ENCODE measurements at places on chromosomes 5 and 9.

DNA sequence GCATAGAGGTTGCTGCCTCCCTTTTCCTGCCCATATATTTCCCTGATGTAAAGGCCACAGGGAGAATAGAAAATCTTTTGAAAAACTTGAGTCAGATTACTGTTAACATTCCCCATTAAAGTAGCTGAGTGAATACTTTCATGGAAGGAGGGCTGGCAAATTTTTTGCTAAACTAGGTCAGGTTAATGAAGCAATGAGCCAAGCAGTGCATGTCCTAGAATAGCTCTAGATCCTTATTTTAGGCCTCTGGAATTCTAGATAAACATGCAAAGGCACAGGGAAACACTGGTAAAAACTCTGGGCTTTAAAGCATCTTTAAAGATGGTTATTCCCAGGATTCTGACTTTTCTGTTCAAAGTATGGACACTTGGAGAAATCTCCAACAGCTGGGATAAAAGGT is 27.9 kb downstream of the TTC1 start:
- no peak for DNase-seq

DNA sequence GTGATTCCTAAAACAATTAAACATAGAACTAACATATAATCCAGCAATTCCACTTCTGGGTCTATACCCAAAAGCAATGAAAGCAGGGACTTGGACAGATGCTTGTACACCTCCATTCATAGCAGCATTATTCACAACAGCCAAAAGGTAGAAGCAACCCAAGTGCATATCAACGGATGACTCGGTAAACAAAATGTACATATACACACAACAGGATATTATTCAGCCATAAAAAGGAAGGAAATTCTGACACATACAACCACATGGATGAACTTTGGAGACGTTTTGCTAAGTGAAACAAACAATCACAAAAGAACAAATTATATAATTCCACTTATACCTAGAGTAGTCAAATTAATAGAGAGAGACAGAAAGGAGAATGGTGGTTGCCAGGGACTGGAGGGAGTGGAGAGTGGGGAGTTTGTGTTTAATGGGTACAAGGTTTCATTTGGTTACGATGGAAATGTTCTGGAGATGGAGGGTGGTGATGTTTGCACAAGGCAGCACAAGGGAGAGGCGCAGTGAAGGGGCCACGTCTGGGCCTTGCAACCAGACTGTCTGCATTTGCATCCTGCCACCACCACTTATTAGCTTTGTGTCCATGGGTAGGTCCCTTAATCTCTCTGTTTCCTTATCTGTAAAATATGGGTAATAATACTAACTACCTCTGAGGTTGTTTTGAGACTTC is 36.3 kb upstream of the RLN1 start:
- DNase-seq: peak; percentile 6

DNA sequence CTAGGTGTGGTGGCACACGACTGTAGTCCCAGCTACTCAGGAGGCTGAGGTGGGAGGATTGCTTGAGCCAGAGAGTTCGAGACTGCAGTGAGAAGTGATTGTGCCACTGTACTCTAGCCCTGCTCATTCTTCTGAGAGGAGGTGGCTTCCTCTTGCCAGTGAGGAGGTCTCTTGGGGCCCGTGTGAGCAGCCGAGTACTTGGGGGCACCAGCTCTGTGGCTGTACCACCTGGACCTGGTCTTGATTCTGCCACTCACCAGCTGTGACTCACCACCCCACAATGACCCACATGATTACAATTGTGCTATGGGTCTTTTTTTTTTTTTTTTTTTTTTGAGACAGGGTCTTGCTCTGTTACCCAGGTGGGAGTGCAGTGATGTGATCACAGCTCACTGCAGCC is 18.0 kb upstream of the CRB2 start:
- no peak for DNase-seq

DNA sequence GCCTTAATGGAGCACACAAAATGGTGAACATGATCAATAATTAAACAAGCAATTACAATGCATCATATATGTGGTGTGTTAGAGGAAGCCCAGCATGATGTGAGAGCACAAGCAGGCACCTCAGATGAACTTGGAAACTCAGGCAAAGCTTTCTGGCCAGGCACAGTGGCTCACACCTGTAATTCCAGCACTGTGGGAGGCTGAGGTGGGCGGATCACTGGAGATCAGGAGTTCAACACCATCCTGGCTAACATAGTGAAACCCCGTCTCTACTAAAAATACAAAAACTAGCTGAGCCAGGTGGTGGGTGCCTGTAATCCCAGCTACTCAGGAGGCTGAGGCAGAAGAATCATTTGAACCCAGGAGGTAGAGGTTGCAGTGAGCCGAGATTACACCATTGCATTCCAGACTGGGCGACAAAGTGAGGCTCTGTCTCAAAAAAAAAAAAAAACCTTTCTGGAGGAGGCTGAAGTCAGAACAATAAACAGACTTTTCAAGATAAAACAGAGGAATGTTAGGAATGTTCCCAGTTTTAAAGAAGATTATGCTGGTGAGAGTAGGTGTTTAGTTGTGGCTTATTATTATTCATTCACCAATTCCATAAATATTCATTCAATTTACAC is 159.4 kb downstream of the CEMIP2 start:
- DNase-seq: no peak

GRCh38 chr5:147508711-147509040 is 1.2 kb downstream of the DPYSL3 start:
- DNase-seq: no peak

DNA sequence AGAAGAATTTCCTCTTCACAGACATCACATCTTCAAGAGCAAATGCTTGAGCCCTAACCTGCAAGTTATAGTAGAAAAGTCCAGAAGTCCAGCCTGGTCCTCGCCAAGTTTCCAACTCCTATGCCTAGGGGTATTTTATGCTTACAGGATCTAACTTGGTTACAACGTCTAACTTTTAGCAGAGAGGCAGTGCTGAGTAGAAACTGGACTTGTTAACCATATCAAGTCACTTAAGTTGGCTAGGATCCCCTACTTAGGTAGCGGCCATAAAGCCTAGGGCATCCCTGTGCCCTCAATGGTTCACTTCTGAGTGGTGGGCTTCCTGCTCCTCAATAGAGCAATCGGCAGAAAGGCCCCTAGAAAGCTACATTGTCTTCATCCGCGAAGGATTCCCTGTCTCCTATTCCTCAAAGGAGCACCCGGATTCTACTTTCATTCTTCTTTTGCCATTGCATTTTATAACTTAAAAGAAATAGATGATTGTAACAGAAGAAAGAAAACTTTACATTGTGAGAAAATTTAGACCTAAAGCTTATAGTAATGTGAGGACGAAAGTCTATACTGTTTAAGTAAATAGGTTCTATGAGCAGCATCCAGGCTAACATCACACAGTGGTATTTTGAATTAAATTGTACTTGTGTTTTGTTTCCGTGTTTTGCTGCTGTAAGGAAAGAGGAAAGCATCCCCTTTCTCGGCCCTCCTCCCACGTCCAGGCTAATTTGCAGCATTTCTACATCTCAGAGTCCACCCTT is 1.3 kb upstream of the MTAP start:
- no peak for DNase-seq

GRCh38 chr5:34053133-34053532 is 10.1 kb upstream of the C1QTNF3 start:
- DNase-seq: peak; percentile 81

DNA sequence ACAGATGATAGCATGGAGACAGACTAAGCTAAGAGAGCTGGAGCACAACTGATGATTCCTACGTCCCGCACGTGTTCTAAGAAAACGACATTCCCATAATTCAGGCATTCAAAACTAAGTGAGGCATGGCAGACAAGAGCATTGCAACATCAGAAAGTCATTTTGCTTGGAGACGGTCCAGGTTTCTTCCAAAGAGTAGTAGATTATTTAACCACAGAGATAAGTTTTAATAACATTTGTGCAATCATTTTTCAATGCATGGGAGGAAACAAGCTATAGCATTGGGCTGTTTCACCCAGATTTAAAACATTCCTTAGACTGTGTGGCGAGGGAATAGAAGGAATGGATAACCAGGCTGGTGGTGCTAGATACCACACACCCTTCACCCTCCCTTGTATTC is 117.2 kb downstream of the APBA1 start:
- peak; percentile 71 for DNase-seq

DNA sequence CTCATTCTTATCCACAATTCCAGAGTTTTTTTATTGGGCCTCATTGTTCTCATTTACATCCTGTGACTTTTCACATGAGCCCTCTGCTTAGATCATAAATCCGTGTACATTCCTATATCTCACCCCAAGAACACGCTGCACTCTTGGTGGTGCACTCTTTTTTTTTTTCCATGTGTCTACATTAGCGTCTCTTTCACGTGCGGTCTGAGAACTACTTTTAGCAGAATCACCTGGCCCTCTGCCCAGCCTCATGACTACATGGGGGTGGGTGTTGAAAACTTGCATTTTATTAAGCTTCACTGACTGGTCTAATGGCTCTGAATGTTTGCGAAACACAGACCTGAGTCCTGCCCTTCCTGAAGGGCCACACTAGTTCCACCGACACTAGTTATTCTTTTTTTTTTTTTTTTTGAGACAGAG is 18.6 kb downstream of the C9orf57 start:
- no peak for DNase-seq

DNA sequence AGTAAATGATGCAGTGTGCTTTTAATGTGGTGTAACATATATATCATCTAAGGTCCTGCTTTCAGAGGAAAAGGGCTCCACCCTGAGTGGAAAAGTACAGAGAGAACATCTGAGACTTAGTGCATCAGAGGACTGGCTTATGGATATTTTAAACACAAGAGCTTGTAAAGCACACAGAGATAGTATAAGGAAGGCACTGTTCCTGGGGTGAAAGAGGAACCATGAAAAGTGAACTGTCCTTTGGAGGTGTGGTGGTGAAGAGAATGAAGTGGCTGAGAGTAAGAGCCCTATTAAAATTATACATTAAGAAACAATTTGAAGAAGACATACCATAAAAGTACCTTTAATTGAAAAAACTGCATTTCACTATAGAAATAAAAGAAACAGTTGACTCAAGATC is 68.9 kb downstream of the CSF2 start:
- no peak for DNase-seq

GRCh38 chr9:1156794-1157550 is 106.8 kb downstream of the DMRT2 start:
- DNase-seq: no peak

- DNase-seq: no peak
Measured at GRCh38 chr5:124948062-124948753, 201.8 kb upstream of the ZNF608 start.

DNA sequence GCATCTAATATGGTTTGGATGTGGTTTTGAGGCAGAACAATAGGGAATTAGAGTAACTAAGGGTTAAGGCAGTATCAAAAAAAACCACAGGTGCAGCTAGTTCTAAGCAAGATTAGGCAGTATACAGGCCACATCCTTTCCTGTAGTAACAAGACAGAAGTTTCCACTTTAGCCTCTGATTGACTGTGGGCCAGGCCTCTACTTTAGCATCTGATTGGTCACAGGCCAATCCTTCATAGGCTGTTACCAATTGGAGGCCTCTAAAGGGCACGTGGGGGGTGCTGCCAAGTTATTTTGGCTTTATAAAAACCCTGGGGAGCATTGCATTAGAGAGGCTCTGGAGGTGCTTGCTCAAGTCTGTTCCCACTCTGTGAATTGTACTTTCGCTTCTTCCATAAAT is 144.1 kb upstream of the ST8SIA4 start:
- no peak for DNase-seq

GRCh38 chr5:151947931-151948608 is 23.4 kb upstream of the GLRA1 start:
- DNase-seq: no peak

GRCh38 chr9:14214065-14214684 is 99.8 kb downstream of the NFIB start:
- DNase-seq: no peak

DNA sequence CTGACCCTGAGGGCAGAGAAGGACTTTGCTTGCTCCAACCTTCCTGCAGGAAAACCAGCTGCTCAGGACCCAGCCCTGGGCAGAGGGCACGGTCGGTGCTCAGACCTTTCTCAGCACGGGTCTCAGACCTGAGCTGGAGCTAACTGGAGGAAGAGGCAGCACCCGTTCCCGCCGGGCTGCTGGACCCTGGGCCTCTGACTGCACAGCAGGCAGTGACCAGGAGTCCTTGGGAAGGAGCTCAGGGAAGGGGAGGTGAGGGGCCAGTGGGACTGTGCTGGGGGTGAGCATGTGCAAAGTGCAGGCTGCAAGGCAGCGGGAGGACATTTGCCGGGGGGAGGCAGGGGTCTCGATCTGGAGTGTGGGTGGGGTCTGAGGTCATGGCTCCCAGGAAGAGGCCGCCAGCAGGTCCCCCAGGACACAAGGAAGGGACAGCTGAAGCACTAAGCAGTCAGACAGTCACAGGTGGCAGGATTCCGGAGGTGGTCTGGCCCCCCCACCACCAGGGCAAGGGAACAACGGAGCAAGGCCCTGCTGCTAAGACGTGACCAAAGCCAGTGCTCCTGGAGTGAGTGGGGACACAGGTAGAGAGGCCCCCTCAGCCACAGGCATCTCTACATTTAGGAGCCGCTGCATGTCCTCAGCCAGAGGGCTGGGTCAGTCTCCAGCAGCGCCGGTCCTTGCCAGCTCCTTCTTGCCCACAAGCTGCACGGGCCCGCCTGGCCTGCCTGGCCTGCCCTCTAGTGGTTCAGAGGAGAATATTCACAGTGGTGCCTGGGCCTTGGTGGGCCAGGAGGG is 4.8 kb upstream of the DPM2 start:
- DNase-seq: peak; percentile 59

DNA sequence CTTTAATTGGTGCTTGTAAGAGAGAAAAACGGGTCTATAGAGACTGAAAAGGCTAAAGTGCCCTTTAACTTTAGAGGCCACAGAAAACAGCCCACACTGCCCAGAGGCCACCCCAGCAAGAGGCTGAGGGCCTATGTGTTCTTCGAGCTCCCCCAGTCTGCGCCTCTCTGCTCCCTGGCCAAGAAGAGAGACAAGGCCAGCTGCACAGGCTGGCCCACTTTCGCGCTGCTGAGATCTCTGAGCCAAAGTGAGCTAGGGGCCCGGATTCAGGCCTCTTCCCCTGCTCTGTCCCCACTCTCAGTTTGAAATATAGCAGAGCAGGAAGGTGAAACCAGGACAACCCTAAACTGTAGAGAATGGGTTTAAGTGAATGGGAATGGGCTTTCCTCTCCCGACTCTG is 132.0 kb upstream of the TRIM32 start:
- DNase-seq: no peak

- DNase-seq: no peak
Measured at GRCh38 chr5:172749881-172750633, 20.9 kb downstream of the DUSP1 start.

GRCh38 chr9:110029429-110029955 is 178.5 kb downstream of the C9orf152 start:
- peak; percentile 97 for DNase-seq

GRCh38 chr9:19550009-19550408 is 141.2 kb downstream of the ACER2 start:
- DNase-seq: no peak

DNA sequence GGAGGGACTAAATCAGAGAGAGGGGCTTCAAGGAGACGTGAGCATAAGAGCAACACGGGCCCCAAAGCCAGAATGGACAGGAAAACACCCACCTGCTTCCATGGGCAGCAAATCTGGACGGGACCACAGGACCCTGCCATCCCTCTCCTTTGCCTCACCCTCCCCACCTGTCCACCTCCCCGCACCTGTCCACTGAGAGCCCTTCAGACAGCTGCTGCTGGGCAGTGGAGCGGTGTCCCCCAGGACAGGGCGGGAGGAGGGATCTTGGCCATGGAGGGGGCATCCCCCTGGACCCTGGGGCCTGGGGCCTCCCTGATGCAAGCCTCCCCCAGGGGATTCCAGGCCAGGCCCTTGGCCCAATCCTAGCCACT is 2.6 kb downstream of the CCDC183 start:
- DNase-seq: no peak

All from HCEC 1CT (cell line).